ENCODE measurements at places on chromosomes 7 and 10. TPM values are rescaled to one million over a fixed set of nuclear protein-coding genes. Genes with fewer than 3 reads are reported as not detected.

LRRC4 gene
- 18.4 TPM for total RNA-seq

CCDC3 gene
- total RNA-seq: 12.8 TPM

ADCY1 gene
- 226 TPM for total RNA-seq

DNA sequence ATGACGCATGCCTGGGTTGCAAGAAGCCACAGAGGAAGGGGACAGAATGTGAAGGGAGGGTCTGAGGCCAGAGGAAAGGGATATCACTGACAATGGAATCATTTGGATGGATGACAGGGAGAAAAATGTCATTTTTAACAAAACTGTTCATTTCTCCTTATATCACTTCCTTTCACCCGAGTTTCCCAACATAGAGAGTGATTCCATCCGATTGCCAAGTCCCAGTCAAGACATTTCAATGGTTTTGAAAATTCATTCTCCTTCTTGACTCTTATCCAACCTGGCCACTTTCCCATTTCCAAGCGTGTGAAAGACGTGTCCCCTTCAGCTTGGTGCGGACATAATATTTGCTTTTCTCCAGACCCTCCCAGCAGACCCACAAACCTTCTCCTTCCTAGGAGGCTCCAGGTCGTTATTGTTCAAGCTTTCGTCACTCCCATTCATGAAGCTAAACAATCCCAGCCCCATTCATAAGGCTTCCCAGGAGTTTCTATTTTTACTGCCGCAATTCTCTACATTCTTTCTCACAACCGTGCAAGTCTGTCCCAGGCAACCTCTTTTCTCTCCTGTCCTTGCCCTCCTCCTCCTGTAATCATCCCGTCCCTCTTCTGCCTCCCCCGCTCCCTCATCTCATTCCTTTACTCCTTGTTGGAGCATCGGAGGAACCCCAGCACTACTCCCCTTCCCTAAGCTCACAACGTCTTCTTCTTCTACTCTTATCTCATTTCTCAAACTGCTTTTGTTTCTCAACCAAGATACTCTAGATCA lies 301.3 kb upstream of the KLF6 start:
- DNase-seq: no peak

- no peak for DNase-seq
These were observed 302.6 kb downstream of the KLF6 start for GRCh38 chr10:3482200-3482993.

- DNase-seq: no peak
These were observed 2.6 kb upstream of the GPR26 start for GRCh38 chr10:123663522-123663921.

- no peak for DNase-seq
These were observed 7.2 kb upstream of the MBL2 start for GRCh38 chr10:52779541-52780390.

GRCh38 chr7:128202287-128202957 lies 38.7 kb upstream of the LEP start:
- no peak for DNase-seq

GRCh38 chr10:49153971-49154370 lies 20.1 kb upstream of the FAM170B start:
- no peak for DNase-seq
